ENCODE measurements at places on chromosomes 5 and 9.

DNA sequence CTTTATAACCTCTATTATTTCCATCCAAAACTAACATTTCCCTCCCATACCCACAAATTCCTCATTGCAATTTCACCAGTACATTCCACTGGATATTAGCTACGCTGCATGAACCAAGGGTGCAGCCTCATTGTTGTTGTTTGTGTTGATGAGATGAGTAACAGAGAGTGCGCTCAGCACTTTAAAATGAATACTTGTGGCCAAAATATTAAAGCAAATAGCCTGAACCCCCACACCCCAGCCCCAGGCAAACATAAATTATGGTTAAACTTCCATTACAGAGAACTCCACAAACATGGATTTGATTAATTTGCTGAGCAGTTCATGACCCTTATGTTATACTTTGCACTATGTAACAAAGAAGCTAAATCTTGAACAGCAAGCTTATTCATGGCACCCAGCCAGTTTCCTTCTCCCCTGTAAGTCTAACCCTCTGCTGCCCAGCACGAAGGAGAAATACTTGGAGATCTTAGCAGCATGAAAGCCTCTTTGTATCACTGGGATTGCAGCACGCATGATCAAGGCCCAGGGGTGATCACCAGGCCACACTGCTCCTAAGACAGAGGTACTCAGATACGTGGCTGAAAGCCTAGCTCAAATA lies 205.0 kb downstream of the DOCK8 start:
- DNase-seq: no peak

GRCh38 chr9:85445887-85446286 lies 295.9 kb downstream of the AGTPBP1 start:
- DNase-seq: no peak

GRCh38 chr5:98570010-98570409 lies 203.5 kb upstream of the RGMB start:
- DNase-seq: no peak

DNA sequence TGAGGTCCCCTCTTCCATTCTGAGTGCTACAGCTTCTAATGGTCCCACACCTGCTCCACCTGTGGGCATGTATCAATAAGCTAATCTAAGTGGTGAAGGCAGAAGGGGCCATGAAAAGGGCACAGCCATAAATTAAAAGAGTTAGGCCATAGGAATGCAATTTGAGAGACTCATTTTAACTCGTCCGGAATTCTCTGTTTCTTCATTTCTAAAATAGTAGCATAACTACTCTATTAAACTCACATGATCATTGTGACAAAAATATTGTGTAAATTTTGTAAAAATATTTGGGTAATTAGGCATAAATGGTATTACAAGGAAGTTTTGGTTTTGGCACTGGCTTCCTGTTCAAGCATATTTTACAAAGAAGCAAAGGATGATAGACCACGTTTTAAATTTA lies 103.1 kb upstream of the TXNDC8 start:
- no peak for DNase-seq

- no peak for DNase-seq
Measured at GRCh38 chr9:128001779-128002298, 21.1 kb upstream of the EEIG1 start.

- no peak for DNase-seq
Measured at GRCh38 chr5:170104299-170104698, 1.4 kb upstream of the FOXI1 start.

DNA sequence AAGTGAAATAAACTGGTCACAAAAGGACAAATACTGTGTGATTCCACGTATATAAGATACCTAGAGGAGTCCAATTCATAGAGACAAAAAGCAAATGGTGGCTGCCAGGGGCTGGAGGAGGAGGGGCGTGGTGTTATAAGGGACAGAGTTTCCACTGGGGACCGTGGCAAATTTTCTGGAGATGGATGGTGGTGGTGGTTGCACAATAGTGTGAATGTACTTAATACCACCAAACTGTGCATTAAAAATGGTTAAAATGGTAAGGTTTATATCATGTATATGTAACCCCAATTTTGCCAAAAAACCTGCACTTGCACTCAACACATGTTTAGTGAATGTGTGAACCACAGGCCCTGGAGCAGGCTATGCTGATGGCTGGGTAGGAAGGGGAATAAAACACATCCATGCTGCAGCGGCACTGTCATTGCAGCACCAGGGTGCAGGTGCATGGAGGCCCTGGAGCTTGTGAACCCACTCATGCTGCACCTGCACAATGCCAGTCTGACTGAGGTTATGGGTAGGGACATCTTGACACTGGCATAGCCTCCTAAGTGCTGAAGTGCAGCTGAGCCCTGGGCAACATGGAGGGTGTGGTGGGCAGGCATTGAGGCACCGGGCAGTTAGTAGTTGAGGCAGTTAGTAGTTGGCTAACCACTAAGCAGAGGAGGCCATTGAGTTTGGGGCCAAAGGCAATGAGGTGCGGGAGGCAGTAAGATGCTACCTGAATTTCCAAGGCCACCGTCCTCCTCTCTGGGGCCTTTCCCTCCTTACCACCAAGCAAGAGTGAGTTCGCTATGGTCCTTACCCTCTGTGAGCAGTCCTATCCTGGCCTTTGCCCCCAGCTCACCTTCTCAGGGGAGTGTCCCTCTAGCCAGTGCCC lies 3.5 kb upstream of the PHF2 start:
- DNase-seq: no peak

GRCh38 chr9:1083325-1083913 lies 33.3 kb downstream of the DMRT2 start:
- DNase-seq: no peak
